CD4-positive, alpha-beta T cell treated with Interleukin-21 for 1 hour (primary cell): ENCODE measurements at places on chromosomes 12 and 14.

- peak; percentile 80 for DNase-seq
These were observed 185.6 kb upstream of the C14orf180 start for GRCh38 chr14:104393898-104394381.

GRCh38 chr12:109958374-109958773, 37.8 kb downstream of the GIT2 start:
- no peak for DNase-seq

DNA sequence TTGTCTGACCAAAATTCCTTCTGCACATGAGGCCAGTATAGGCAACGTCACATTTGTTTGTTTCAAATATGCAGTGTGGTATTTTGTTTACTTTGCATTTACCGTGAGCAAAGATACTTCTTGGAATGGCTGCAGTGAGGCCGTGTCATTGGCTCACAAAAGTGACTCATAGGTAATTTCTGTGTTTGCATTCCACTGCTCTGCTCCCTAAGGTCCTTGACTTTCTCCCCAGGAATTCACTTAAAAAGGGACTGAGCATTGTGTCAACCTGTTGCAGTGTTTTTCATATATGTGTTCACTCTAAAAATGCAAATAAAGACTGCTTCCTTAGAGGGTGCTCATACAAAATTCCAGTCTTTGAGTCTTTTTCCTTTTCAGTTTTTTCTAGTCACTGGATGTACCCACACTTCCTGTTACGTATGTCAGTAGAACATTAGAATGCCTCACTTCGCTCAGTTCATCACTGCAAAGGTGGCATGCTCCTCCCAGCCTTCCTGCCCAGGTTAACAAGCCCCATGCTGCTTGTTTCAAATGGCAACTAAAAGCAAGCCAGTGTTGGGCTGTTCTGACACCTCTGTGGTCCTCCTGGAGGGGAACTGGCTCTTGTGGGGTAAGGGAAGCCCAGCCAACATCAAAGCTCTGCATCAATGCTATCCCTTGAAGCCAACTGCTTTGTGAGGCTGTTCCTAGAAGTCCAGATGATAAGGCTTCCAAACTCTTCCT, 9.1 kb downstream of the C12orf76 start:
- DNase-seq = peak; percentile 55

- no peak for DNase-seq
These were observed 12.4 kb downstream of the FBRSL1 start for GRCh38 chr12:132502149-132502881.
